Left ventricle myocardium superior (tissue), 1 donor: ENCODE measurements at places on chromosomes 4 and X. TPM values are rescaled to one million over a fixed set of nuclear protein-coding genes. Genes with fewer than 3 reads are reported as not detected.

- DNase-seq, result no peak
Measured at GRCh38 chr4:178174756-178175155, 732.5 kb upstream of the AGA start.

- peak; percentile 76 for DNase-seq
Measured at GRCh38 chr4:125317525-125317877, 2.7 kb downstream of the FAT4 start.

DNA sequence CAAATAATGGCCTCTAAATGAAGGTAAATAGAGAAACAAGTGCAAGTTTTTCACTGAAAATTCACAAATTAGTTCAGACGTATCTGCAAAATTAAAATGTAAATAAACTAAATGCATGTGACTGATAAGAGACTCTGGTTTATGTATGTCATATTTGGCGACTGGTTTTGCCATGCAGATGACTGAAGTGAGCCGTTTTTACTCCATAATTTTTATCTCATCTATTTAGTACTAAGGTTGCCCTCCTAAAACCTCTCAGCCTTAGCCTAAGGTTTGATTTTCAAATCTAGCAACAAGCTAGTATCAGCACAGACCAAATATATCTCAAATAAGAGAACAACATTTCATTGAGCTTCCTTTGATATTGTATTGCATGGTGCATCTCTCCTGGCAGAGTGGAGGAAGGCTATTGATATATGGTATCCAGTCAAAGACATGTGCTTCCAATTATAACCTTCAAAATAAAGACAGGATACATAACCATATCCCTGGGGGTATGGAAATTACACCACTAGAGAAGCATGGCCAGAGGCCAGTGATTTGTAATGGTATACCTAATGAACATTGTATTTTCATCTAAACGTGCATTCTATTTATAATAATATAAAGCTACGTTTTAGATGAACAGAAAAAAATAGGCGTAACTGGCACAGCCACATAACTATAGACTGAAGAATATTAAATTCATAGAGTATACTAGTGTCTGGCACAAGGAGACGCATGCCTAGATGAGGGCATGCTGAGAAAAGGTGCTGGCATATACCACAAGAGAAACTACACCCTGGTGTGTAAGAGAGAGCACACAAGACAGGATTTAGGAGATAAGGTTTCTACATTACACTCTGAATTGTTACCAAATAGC is 392.6 kb upstream of the INTU start:
- no peak for DNase-seq

DOK7 gene
- total RNA-seq, result 35.5 TPM

- DNase-seq, result no peak
Measured at GRCh38 chr4:48296365-48296764, 26.7 kb upstream of the TEC start.

ZNF827 gene
- total RNA-seq, result 13.8 TPM

GK2 gene
- total RNA-seq, result not detected

- no peak for DNase-seq
Measured at GRCh38 chr4:126778348-126778747, 854.4 kb upstream of the INTU start.

GRCh38 chr4:147360301-147360700 is 120.6 kb upstream of the EDNRA start:
- no peak for DNase-seq

DNA sequence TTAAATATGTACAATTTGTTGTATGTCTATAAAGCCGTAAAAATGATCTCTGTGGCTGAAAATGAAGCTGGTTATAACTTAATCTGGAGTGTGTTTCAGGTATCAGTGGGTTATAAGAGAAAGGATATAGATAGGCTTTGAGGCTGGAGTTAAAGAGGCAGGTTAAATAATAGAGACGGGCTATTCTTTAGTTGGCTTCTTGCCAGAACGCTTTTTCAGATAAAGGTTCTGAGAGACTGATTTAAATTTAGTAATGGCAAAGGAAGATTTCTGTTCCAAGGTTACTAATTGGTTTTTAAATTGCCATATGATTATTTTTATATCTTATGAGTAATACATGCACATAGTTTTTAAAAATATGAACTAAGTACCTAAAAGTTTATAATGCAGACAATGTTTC is 117.4 kb downstream of the AWAT2 start:
- DNase-seq, result no peak
